ENCODE measurements at places on chromosomes 5 and 9.

- no peak for DNase-seq
Measured at GRCh38 chr5:27494887-27495286, 456.5 kb upstream of the CDH9 start.

GRCh38 chr5:99543841-99544240 lies 615.0 kb upstream of the CHD1 start:
- DNase-seq, result peak; percentile 0

GRCh38 chr5:173062141-173062540 lies 6.0 kb downstream of the CREBRF start:
- no peak for DNase-seq

DNA sequence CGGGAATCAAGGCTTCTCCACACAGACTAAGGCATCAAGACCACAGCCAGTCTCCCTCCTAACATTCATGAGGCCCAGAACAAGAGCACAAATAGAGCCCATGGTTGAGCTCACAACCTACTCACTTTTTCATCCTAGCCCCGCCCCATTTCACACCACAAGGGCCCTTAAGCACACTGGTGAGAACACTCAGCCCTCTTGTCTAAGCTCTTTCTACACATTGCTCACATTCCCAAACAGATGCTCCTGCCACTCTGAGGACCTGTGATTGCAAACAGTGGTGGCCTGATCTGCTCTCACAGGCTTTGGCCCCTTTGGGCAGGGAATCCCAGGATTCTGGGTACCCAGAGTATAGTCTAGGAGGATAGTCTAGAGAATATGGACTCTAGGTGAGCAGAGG lies 54.0 kb downstream of the FEM1C start:
- no peak for DNase-seq

DNA sequence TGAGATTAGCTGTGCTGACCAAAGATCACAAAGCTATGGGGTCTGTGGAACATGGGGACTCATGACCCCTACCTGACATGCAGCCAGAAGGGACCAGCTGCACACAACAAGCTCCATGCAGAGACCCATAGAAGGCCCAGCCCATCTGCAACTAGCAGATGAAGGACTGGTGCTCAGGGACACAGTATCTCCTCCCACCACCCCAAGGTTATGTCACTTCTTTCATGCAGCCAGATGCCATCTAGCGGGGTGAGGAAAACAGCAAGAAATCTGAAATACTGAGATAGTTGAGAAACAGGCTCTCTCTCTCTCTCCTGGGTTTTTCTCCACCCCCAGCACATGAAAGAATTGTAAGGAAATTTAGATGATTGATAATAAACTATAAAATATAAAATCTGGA lies 161.3 kb upstream of the DAPK1 start:
- peak; percentile 37 for DNase-seq

GRCh38 chr5:173741087-173741486 lies 124.6 kb upstream of the BOD1 start:
- DNase-seq, result no peak

DNA sequence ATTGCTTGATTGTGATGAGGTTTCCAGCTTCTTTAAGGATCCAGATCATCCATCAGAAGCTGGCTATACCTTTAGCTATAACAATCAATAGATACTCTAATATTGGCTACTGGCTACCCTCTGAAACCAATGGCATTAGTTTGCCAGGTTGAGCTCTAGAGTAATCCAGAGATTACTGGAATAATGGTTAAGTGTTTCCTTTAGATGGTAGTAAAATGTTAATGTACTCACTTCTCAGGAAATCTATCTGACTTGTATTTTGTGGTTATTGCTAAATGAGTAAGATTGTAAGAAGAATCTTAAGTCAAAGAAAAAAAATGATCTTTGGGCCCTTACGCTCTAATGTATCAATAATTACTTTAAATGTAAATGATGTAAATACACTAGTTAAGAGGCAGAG lies 57.6 kb upstream of the OTP start:
- DNase-seq, result no peak

DNA sequence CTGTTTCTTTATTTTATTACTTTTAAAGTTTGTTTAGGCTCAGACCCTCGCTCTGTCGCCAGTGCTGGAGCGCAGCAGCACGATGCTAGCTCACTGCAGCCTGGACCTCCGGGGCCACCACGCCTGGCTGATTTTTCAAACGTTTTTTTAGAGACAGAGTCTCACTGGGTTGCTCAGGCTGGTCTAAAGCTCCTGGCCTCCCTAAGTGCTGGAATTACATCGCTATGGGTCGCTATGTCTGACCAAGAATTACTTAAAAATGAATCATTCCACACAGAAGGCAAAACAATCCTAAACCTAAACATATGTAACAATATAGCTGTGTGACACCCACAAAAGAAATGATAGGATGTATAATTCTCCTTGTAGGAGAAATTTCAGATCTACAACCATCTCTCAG lies 86.9 kb upstream of the SIMC1 start:
- DNase-seq, result peak; percentile 26

DNA sequence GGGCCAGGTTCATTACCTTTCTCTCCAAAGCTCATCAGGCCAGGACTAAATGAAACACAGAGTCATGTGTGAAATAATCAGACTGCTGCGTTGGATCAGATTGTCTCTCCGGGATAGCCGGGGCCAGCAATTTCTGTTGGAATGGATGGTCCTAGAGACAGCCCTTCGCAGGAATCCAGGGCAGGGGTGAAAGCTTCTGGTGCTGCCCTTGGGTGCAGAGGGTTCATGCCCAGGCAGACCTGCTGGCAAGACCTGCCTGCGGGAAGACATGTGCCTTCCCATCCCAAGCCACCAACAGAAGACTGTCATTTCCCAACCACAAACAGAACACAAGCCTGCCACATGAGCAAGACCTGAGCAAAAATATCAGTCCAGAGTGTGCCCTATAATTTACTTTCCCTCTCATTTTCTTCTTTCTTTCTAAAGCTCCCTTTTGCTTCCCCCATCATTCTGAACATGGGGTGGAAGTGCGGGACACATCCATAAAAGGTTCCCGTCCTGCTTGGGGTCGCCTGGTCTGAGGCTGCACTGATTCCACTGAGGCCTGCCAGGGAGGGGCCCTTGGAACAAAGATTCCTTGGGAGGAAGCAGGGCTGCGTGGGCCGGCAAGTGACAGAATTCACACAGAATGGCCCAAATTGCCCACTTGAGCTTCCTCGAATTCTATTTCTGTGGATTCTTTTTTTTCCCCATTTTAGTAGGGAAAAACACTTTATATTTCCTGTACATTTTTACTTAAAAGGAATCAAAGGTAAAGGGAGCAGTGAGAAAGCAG lies 57.3 kb downstream of the UBE2QL1 start:
- DNase-seq, result no peak

DNA sequence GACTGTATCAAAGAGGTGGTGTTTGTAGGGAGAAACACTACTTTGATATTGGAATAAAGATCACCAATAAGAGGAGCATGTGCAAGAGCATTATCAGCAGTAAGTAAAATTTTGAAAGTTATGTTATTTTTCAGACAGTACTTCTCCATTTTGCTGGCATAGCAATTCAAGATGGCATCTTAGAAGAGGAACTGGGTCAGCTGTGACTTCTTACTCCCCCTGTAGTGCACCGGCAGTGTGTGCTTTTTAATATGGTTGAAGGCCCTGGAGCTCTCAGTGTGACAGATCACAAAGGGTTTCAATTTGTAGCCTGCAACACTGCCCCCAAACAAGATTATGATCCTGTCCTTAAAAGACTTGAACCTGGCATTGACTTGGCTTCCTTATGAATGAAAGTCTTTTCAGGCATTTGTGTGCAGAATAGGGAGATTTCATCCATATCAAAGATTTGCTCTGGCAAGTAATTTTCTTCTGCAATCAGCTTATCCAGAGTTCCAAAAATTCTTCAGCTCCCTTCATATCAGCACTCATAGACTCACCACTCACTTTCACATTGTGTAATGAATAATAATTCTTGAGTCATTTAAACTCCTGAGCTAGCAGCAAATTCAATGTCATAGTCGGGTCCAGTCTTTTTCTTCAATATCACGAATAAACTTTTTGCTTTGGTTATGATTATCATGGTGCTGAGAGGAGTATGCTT lies 105.7 kb upstream of the MAMDC2 start:
- DNase-seq, result no peak

- peak; percentile 72 for DNase-seq
Measured at GRCh38 chr5:55226934-55227663, at the start of gene MCIDAS. MCIDAS (minus strand) TSS chr5:55227315; CDS start chr5:55227138, 177 bp downstream.

DNA sequence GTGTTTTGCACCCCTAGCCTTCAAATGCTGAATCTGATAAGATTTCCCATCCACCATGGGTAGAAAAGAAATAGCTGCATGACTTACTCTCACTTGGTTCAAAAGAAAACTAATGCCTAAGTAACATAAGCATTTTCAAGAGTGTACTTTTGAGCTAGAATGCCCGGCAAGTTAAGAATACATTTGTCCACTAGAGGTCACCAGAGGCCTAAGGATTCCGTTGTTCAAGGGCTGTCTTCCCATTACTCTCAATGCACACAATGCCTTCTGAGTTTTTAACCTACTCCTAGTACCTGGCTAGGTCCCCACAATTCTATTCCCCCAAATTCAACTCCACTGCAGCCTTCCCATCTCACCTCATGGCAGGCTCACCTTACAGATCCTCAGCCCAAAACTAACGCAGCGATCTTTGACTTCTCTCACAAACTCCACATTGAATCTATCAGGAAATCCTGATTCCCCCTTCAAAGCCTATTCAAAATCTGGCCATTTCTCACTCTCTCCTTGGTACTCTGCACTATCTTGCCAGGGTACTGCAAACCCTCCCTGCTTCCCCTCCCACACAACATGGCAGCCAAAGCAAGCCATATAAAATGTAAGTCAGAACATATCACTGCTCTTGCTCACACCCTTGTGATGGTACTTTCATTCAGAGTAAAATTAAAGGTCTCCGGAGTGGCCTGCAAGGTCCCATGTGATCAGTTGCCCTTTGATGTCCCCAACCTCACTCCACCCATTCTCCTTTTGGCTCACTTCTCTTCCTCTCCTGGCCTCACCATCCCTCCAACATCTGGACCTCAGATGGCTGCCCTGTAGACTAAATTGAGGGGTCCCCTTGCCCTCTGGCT lies 13.4 kb downstream of the OXCT1 start:
- DNase-seq, result peak; percentile 70

- peak; percentile 95 for DNase-seq
Measured at GRCh38 chr9:129773262-129774048, 20.6 kb upstream of the PTGES start.

DNA sequence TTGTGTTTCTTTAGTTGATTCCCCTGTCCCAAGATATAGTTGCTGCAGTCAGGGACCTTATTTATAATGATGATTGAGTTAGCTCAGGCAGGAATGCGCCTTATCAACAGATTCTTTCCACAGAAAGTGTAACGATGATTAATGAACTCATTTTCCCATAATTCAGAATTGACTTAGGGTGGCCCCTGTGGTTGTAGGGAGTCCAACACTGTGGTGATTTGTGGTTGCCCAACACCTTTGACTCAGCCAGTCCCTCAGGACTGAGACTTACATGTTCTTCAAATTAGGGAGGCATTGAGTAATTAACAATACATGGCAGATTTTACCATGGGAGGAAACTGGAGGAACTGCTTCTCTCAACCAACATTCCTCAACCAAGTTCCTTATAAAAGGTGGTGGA lies 221.9 kb downstream of the GABRG2 start:
- DNase-seq, result no peak

DNA sequence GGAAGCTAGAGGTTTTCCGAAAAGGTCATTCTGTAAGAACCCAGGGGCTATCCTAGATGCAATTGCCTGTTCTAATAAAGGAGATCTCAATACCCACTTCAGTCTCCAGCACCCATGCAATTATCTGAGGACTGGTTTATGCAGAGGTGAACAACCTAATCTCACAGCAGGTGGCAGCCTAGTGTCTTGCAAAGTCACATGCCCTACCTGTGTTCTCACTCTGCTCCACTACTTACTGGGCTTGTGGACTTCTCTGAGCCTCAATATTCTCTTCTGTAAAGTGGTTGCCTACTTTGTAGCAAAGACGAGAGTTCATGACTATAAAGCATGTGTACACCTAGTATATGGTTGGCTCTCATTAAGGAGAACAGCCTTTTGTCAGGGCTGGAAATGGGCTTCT lies 21.0 kb upstream of the ALDH1B1 start:
- DNase-seq, result no peak

DNA sequence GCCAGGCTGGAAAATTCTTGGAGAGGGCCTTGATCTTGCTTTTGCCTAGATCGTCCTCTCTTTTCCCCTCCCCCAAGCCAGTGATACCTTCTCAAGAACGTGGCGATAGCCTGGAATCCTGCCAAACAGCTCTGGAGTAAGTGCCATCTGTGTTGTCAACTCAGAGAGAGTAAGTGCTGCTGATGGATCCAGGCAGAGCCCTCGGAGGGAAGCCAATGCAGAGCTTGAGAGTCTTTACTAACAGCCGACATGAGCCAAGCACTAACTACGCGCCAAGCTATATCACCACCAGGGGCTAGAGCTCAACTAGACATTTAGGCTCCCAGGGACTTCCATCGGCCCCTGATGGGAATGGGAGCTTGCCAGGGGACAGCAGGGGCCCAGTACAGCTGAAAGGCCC lies 17.6 kb downstream of the RAPGEF1 start:
- DNase-seq, result no peak

- DNase-seq, result peak; percentile 96
Measured at GRCh38 chr9:129838707-129839259, 3.5 kb downstream of the USP20 start.

DNA sequence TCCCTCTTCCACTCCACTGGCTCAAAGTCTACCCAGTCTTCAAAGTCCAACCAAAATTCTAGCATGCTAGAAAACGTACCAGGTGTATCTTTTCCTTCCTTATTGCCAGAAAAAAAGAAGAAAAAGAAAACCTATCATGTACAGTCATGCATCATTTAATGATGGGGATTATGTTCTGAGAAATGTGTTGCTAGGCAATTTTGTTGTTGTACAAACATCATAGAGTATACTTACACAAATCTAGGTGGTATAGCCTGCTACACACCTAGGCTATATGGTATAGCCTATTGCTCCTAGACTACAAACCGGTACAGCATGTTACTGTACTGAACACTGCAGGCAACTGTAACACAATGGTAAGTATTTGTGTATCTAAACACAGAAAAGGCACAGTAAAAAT lies 104.8 kb downstream of the SREK1 start:
- no peak for DNase-seq

DNA sequence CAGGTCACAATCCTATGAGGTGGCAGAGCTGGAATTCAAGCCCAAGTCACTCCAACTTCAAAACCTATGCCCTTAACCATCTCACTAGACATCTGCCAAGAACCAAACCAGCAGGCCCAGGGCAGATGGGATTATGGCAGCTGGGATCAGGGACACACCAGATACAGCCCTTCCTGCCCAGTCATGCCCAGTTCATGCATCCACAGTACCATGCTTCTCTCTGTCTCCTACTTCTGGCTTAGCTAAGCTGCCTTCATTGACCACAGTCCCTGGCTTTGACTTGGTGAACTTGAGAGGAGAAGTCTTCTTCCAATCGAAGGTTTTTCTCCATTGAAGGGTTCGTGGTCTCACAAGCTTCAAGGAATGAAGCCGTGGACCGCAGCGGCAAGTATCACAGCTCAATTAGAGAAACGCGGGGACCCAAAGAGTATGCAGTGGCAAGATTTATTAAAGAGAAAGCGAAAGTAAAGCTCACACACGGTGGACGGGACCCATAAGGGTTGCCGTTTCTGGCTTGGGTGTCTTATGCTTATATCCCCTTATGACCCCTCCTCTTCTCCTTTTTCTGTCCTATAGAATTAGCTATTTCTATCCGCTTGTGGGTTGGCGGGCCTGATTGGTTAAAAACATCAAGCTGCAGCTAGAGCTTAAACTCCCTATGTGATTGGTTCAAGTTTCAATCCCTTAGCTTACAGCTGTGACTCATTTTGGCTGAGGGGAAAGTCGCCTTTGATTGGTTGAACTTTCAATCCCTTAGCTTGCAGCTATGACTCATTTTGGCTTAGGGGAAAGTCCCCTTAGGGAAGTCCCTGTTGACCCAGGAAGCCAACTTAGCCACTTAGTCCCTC lies 101.2 kb downstream of the TRIM36 start:
- peak; percentile 61 for DNase-seq

GRCh38 chr9:87580941-87581438 lies 83.3 kb downstream of the DAPK1 start:
- no peak for DNase-seq

All from EL (cell line).